ENCODE measurements at places on chromosomes 11 and 22.

DNA sequence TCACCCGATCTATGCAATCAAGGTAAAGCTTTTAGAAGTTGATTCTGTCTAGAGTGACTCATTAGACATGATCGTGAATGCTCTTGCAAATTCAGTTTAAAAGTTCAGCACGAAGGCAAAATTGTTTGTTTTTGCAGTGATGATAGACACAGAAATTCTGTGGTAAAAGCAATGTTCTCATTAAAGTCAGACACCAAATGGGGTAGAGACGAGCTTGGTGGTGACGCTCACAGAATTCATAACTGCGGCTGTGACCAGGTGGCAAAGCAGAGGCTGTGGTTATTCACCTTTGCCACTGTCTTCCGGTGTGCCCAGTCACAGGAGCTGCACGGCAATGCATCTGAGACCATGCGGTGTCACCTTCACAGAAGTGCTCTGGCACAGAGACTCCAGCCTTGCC, 83.4 kb downstream of the WNT7B start:
- no peak for DNase-seq

DNA sequence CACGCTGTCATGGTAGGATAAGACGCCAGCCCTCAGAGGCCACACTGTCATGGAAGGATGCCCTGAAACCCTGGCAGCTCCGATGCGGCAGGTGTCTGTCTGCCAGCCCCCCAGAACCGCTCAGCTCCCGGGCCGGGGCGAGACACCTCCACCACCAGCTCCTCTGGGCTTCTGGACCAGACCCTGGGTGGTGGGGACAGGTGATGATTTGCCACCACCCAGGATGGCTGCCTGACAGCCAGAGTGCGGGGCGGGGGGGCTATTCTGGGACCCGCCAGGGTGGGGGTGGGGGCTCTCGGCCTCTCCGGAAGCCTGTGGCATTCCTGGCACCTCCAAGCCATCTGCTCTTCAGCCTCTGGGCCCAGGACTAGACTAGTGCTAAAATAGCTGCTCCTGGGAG, 9.4 kb downstream of the PHLDA2 start:
- DNase-seq: no peak

DNA sequence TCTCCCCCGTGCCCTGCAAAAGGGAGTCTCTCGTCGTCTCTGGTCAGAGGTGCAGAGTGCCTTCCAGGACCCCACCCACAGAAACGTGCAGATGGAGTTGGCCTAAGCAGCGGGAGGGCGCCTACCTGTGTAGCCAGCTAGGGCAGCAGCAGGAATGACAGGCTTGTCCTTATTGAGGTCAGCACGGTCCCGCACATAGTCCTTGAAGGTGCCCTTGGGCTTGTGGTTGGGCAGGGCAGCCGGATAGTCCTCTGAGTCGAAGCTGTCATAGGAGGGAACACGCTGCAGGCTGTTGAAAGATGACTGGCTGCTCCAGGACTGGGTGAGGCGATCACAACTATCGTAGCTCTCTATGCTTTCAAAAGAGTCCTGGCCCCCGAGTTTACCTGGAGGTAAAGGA, 107.3 kb downstream of the ETS1 start:
- DNase-seq: no peak

GRCh38 chr11:90803831-90804230, 581.0 kb upstream of the CHORDC1 start:
- DNase-seq: no peak

DNA sequence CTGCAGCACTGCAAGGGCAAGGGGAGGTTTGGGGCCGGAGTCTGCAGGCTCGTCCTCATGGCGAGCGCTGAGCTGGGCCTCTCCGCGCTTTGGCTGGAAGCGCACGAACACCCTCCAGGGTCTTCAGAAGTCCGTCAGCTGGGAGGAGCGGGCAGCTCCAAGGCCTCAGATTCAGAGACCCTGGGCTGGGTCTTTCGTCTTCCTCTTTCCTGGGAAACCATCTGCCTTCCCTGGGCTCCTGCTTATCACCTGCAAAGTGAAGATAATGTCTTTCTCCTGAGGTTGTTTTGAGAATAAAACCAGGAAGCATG, 525.6 kb downstream of the BRD1 start:
- DNase-seq: no peak

DNA sequence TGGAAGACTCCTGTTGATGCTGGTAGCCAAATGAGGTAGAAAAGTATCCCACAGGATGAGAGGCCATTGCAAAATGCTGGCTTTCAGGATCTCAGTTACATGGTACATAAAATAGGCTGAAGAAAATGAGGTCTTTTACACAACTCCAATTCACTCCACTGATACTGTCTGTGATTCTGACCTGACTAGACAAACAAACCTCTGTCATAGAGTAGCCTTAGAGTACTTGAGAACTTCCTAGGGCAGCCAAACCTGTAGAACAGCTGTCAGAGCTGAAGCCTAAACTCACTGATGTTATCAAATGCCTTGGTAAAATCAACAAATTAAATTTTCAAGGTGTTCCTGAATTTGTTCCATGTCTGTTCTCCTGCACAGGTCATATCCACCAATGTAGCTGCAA, 26.2 kb upstream of the POGLUT3 start:
- no peak for DNase-seq

GRCh38 chr22:40156001-40156516, 21.7 kb upstream of the TNRC6B start:
- DNase-seq: peak; percentile 85

- peak; percentile 36 for DNase-seq
These were observed 309.8 kb downstream of the TTC28 start for GRCh38 chr22:28369854-28370253.

DNA sequence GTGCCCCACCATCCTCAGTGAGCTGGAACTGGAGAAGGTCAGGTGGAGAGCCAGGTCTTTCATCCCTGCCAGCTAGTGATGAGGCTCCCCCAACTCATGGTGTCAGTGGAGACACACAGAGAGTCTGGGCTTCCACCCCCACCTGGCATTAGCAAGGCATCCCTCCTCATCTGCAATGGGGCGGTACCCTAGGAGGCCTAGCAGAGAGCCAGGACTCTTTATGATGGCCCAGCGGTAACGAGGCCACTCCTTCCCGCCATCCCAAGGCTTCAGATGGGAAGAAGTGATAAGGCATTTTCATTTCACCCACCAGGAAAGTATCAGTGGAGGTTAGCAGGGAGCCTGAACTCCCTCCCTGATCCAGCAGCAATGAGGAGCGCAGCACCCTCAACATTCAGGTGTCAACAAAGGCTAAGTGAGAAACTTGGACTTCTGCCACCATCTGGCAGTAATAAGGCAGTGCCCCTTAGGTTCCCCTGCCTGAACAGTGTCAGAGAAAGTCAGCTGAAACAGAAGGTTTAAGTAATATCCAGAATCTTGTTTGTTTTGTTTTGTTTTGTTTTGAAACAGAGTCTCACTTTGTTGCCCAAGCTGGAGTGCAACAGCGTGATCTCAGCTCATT, 40.5 kb upstream of the FBLN1 start:
- DNase-seq: peak; percentile 60

GRCh38 chr11:9905960-9906791, 242.3 kb downstream of the SWAP70 start:
- DNase-seq: no peak

DNA sequence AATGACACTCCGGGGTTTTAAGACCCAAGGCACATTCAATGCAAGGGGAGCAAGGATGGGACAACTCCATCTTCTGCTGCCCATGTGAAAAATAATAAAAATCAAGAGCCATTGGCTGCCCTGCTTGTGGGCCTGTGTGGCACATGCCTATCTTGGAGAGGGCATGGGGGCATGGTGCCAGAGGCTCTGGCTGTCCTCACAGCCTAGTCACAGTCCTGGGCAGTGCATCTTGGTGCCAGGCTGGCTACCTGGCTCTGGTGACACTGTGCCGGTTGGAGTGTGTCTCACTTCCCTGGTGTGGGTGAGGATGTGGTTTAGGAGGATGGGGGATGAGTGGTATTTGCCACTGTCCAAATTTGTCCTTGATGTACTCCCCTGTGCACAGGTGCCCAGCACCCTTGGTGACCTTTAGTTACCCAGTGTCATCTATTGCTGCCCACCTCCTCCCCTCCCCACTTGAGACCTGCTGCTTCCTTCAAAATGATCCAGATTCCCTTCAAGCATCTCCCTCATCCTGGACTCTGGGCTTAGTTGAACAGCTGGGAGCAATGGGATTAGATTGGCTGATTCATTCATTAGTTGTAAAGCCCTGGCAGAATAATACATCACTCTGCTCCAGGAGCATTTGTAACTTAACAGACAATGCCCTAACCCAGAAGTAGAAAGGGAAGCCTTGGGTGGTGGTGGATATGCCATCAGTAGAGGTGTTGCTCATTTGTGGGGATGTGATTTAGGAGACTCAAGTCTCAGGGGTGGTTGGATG, 4.6 kb downstream of the TMEM86A start:
- DNase-seq: no peak

DNA sequence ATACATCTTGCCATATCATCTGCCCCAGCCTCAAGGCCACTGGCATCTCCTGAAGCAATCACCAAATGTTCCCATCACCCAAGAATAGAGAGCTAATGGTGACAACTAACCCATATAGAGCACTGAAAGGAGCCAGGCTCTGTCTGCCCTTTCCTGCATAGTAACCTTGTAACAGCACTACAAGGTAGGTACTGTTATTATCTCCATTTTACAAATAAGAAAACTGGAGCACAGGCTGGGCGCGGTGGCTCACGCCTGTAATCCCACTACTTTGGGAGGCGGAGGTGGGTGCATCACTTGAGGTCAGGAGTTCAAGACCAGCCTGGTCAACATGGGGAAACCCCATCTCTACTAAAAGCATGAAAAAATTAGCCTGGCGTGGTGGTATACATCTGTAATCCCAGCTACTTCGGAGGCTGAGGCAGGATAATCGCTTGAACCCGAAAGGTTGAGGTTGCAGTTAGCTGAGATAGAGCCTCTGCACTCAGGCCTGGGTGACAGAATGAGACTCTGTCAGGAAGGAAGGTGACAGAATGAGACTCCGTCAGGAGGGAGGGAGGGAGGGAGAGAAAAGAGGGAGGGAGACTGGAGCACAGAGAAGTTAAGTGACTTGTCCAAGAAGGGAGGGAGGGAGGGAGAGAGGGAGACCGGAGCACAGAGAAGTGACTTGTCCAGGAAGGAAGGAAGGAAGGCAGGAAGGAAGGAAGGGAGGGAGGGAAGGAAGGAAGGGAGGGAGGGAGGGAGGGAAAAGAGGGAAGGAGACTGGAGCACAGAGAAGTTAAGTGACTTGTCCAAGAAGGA, 2.2 kb downstream of the SLC35F2 start:
- no peak for DNase-seq

DNA sequence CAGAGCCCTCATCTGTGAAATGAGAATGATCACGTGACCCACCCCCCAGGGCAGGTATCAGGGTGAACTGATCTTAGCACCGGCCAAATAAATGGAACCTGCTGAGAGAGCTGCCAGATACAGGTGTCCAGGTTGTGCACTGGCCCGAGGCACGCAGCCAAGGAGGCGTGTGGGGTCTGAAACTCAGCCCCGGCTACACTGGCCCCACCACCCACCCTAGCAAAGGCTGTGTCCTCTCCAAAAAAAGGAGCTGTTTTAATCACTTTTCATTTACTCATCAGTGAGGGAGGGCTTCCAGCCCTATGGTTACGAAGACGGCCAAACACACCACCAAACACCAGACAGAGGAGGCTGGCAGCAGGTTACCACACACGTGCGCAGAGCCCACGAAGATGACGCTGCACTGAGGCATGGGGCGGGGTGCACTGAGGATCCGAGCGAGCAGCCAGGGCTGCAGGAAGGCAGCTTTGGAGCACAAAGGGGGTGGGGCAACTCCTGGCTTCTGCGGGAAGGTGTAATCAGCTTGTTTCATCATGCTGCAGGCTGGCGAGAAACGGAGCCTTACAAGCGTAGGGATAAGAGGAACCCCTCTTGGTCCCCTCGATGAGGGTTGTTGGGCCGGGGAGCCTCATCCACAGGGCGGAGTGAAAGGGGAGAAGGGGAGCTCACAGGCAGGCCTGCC, 19.5 kb upstream of the SLC22A12 start:
- peak; percentile 68 for DNase-seq

GRCh38 chr22:50489363-50490243, 2.9 kb downstream of the MIOX start:
- DNase-seq: peak; percentile 3

- DNase-seq: no peak
These were observed 2.1 kb downstream of the C22orf23 start for GRCh38 chr22:37951305-37951704.

- DNase-seq: no peak
These were observed 343.2 kb downstream of the NTM start for GRCh38 chr11:131713529-131714134.

- no peak for DNase-seq
These were observed 18.7 kb downstream of the ART5 start for GRCh38 chr11:3623121-3623520.

DNA sequence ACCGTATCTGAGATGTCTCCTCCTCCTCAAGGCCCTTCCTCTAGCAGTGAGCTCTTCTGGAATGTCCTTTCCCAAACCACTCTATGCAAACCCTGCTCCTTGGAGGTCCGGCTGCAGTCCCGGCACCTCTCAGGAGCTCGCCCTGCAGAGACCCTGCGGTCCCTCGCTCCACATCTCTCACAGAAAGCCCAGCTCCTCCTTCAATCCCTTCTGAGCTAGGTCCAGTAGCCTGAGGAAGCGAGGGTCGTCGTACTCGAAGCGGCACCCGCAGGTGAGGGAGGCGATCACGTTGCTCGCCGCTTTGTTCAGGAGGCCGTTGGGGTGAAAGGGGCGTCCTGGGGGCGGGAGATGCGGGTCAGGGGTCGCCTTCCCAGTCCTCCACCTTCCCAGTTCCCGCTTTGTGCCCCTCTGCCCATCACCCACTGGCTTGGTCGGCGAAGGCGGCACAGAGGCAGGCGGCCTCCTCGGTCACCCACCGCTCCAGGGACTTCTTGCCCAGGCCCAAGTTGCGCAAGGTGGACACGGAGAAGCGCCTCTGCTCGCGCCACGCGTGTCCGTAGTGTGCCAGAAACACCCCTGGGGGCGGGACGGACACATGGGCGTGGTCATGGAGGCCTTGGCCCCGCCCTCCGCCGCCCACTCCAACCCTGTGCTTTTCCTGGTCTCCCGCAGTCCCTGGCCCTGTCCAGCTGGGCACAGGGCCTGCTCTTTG, 21.5 kb upstream of the CYP2D6 start:
- DNase-seq: no peak

- no peak for DNase-seq
These were observed 130.7 kb upstream of the RCN1 start for GRCh38 chr11:31960126-31960525.

- DNase-seq: no peak
These were observed 40.8 kb upstream of the PAMR1 start for GRCh38 chr11:35566181-35566580.

- no peak for DNase-seq
These were observed 1064.9 kb upstream of the TENM4 start for GRCh38 chr11:80505771-80506170.

- no peak for DNase-seq
These were observed 3.1 kb upstream of the SGSM3 start for GRCh38 chr22:40367342-40367741.

GRCh38 chr11:131764649-131765048, 394.2 kb downstream of the NTM start:
- DNase-seq: no peak

DNA sequence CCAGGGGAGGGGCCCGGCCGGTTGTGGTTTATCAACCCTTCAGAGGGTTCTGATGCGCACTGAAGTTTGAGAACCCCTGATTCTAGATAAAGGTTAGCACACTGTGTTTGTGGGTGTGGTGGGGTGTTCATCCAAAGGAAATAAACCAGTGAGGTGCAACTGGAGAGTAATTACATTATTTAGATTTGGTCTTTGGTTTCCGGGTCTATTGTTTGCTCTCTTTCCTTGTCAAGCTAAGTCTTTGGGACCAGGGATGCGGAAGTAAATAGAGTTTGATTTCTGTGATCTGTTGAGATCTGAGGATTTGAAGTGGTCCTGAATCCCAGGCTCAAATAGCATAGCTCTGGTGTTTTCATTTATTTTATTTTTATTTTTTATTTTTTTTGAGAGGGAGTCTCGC, 50.5 kb upstream of the CLMP start:
- no peak for DNase-seq

Data from stomach (tissue), 19 donors.